Fibroblast of pulmonary artery (primary cell): ENCODE measurements at places on chromosomes 16 and 17.
A peak's percentile ranks its signal among the peaks of the same experiment; 100 is the strongest.

- no peak for DNase-seq
Observed at GRCh38 chr17:62967205-62967529, 1.1 kb downstream of the TANC2 start.

- peak; percentile 13 for DNase-seq
Observed at GRCh38 chr17:68566442-68566738, 34.8 kb downstream of the FAM20A start.

- DNase-seq, result no peak
Observed at GRCh38 chr17:77742579-77742978, 215.9 kb upstream of the TNRC6C start.

DNA sequence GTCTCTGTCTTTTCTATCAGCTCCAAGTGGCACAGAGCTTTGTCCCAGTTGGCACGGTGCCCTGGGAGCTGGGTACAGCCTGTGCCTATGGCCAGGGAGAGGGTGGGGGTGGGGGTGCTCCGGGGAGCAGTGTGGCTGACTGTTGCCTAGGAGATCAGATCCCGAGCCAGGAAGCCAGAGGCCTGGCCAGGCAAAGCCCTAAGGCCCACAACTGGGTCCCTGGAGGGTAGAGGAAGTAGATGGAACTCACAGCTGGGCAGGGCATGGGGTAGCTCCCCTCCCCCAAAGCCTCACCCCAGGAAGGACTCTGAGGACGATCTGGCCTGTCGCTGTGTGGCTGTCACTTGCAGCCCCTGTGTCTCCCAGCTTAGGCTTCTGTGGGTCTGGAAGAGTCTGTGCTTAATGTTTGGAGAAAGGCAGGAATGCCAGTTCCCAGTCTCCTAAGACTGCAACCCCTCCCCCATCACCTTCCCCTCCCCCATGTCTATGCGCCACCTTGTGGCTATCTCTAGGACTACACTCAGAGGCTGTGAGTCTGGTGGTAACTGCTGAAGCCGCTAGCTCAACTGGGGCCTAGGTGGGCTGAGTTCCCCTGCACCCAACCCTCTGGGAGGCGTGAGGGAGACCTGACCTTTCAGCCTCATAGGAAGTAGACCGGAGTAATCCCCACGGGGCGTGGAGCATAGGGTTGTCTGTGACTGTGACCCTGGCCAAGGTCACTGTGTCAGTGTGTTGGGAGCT lies 12.6 kb downstream of the THRA start:
- DNase-seq, result peak; percentile 68

GRCh38 chr17:33680472-33680871 lies 387.4 kb upstream of the ASIC2 start:
- no peak for DNase-seq

DNA sequence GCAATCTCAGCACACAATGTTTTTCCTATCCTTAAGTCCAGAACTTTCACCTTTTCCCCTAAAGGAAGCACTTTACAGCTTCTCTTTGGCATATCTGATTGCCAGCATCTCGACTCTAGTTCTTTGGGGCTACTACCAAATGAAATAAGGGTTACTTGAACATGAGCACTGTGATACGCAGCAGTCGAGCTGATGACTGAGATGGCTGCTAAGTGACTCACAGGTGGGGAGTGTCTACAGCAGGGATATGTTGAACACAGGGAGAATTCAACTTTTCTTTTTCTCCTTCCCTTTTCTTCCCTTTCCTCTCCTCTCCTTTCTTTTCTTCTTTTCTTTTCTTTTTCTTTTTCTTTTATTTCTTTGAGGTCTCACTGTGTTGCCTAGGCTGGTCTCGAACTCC lies 334.8 kb downstream of the MAF start:
- DNase-seq, result no peak

- peak; percentile 37 for DNase-seq
Observed at GRCh38 chr16:75733305-75734211, 7.3 kb upstream of the CPHXL start.

GRCh38 chr17:42442196-42442565 lies 16.5 kb upstream of the ATP6V0A1 start:
- no peak for DNase-seq

DNA sequence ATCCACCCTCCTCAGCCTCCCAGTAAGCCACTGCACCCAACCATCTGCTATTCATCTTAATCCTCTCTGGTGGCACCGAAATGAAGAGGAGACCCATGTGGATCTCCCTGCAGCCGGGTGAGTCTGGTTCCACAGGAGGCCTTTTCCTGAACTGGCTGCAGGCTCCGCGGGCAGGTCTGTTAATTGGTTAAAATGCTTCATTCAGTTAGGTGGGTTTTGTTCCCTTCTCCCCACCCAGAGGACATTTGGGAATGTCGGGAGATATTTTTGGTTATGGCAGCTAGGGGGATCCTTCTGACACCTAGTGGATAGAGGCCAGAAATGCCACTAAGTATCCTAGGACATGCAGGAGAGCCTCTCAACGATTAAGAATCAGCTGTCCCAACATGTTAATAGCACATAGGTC lies 16.7 kb downstream of the C16orf54 start:
- peak; percentile 66 for DNase-seq

DNA sequence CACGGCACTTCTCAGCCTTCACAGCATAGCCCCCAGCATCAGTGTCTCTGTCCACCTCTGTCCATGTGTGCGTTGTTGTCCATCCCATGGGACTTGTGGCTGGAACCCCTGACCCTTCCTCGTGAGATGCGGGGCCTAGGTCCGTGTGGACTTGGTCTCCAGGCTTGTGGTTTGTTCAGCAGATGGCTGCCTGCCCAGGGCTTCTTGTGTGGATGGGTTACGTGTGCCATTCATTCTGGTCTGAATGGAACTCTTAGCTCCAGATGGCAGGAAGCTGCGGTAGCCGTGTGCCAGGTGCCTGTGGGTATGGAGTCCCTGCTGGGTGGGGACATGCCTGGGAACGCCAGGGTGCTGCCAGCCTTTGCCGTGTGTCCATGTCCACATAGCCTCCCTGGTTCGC lies 31.7 kb upstream of the NUDT16L1 start:
- no peak for DNase-seq

- no peak for DNase-seq
Observed at GRCh38 chr17:17364338-17364667, 61.1 kb downstream of the NT5M start.

- peak; percentile 75 for DNase-seq
Observed at GRCh38 chr16:48542020-48542473, 67.9 kb downstream of the N4BP1 start.
